ENCODE measurements at places on chromosomes 5 and 9. TPM values are rescaled to one million over a fixed set of nuclear protein-coding genes. Genes with fewer than 3 reads are reported as not detected.

GRCh38 chr5:107459605-107460004 lies 211.1 kb downstream of the EFNA5 start:
- DNase-seq: no peak

Gene OR2V2
- total RNA-seq: not detected

- no peak for DNase-seq
Measured at GRCh38 chr5:10257870-10258269, 7.8 kb downstream of the CCT5 start.

Gene KCNMB1
- total RNA-seq: 6.0 TPM

Gene ADAMTS16
- 0.68 TPM for total RNA-seq
